ENCODE measurements at places on chromosomes 7 and 10. TPM values are rescaled to one million over a fixed set of nuclear protein-coding genes. Genes with fewer than 3 reads are reported as not detected.

Gene C10orf143
- under 0.01 TPM for total RNA-seq

- no peak for DNase-seq
Observed at GRCh38 chr7:85711894-85712293, 525.0 kb upstream of the SEMA3D start.

- DNase-seq = no peak
Observed at GRCh38 chr7:28643188-28643569, 230.9 kb downstream of the CREB5 start.

- DNase-seq = no peak
Observed at GRCh38 chr10:119469846-119470245, 72.7 kb downstream of the RGS10 start.

GRCh38 chr7:44111761-44112160 lies 7.6 kb downstream of the AEBP1 start:
- no peak for DNase-seq

DNA sequence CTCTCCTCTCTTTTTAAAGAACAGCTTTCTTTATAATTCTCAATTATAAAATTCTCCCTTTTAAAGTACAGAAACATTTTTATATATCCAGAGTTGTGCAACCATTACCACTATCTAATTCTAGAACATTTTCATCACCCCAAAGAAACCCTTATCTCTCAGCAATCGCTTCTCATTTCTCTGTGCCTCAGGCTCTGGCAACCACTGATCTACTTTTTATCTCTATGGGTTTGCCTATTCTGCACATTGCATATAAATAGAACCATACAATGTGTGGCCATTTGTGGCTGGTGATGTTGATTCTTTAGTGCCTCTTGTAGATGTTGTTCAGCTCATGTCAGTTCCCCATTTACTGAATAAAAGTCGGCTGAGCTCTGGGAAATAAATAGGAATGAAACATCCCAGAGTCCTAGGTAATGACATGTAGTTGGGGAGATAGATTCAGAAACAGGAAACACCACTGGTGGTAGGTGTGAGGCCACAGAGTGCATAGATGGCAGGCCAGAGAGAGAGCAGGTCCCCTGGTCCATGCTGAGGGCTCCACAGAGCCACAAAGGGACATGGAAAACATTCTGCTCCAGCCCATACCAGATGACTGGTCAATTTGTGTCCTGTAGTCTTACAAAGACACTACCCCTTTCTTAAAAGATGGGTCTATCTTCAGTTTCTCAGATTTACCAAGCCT lies 126.5 kb downstream of the PLPP4 start:
- no peak for DNase-seq

Gene ZNF239
- total RNA-seq = 4.2 TPM

GRCh38 chr10:61822781-61823230 lies 78.7 kb upstream of the ARID5B start:
- DNase-seq = no peak

DNA sequence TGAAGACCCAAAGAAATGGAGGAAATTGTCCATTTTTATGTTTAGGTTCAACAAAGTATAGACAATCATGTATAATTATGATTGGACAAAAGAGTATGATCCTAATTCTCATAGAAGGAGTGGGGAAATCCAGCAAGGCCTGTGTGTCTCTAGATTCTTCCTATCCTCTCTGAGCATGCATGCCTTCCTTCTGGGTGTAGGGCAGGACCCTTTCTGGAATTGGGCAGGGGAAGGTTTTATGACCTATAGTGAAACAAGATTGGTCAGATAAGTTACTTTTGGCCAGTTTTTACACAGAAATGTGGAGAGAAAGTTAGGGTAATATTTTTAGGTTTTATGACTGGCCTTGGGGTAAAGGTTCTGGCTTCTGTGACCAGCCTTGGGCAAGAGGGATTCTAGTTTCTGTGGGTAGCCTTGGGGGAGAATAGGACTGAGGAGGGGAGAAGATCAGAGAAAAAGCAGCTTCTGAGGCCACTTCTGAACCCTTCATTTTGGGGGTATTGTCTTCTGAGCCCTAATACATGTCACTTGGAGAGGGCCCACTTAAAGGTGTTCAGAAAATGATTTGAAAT lies 289.4 kb downstream of the EXOC4 start:
- no peak for DNase-seq
